ENCODE measurements at places on chromosomes 5 and 9.

DNA sequence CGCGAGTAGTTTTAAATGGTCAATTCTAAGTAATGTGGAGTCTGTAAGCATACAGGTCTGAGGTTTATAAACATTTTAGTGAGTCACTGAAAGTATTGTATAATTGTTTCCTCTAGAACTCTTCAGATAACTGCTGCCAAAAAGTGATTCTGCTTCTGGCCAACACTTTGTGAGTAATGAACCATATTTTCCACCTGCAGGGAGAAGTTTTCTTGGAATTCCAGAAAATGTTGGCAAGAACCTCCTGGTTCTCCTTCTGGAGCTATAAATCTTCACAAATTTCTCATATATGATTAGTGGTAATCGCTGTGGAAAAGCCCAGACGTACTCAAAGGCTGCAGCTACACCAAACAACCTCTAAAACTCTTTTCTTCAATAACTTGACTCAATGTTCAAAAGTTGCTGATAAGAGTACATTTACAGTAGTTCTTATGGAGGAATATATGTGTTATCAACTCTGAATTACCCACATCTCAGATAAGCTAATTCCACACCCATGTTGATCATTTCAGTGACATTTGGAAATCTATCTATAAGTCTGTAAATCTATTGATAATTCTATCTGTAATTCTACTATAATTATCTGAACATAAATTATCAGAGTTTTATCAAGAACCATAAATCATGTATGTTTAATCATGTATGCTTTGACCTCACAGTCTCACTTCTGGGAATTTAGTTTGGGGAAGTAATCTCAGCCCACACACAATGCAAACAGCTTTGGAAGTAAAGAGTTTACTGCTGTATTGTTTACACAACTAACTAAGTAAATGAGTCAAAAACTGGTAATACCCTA is 74.1 kb downstream of the FNBP1 start:
- no peak for DNase-seq

GRCh38 chr5:38666668-38667498 is 110.4 kb upstream of the LIFR start:
- DNase-seq = peak; percentile 6

GRCh38 chr5:157076558-157076957 is 17.6 kb upstream of the HAVCR1 start:
- DNase-seq = no peak

- DNase-seq = no peak
Measured at GRCh38 chr5:158140120-158140731, 281.3 kb upstream of the CLINT1 start.

- DNase-seq = no peak
Measured at GRCh38 chr5:90557871-90558270, 726 bp upstream of the ADGRV1 start.

GRCh38 chr9:69975681-69976080 is 68.0 kb upstream of the MAMDC2 start:
- no peak for DNase-seq

DNA sequence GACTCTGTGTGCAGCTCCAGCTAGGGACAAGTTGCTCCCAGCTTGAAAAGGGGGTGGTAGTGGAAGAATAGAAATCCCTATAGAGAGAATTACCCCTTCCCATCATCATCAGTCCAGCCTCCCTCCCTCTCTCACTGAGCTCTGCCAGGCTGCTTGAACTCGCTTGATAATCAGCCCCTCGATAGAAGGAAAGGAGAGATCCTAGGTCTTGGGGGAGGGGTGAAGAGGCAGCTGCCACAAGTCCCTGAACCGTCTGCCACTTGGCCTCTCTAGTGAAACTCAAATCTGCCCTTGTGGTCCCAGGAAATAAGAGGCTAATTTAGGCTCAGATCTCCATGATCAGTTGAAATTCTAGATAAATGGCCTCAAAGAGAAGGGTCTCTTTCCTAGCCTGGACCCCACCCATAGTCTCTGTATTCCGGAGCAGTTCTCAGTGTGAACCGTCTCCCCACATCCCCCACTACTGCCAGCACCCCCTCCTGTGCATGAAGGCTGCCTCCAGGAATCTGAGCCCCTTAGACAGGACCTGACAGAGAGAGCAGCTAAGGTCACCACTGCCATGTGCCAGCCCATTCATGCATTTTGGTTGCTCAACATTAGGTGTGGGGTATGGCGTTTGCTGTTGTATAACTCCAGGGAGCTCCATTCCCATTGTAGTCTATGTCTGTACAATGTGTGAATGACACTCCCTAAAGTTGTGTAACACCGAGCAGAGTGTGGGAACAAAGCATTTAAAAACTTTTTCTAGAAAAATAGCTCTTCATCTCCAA is 5.5 kb downstream of the DNAJB5 start:
- no peak for DNase-seq

DNA sequence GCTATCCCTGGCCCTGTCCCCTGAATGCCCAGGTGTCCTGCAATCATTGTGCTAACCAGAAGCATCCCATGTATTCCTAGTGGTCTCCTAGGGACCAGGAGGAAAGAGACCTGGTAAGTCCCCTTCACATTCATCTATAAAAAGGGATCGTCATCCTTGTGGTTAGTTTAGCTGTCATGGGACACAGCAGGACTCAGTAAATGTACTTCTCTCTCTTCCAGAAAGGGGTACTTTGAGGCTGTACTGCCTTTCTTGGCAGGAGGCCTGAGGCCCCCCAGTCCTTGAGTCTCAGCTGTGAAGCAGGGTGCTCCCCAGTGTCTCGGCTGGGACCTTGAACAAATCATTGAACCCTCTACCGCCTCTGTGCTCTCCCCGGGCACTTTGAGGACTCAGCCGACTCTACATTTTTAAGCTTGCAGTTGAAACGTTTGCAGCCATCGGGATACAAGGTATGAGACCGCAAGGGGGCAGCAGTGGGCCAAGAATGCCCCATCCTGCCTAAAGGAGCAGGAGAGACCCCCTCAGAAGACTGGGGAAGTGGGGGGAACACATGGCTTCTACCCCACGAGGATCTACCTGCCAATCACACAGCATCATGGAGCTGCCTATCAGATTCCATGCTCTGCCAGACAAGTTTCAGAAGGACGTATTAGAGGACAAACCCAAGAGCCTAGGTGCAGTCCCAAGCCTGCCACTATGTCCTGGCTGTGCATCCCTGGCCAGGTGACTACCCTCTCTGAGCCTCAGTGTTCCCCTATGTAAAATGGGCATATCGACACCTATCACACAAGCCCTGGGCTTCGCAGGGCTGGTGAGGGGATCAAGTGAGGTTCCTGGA is 2.4 kb upstream of the PHYKPL start:
- DNase-seq = peak; percentile 83

- peak; percentile 19 for DNase-seq
Measured at GRCh38 chr9:87337335-87338087, 160.2 kb upstream of the DAPK1 start.

- no peak for DNase-seq
Measured at GRCh38 chr5:137718611-137719010, 17.3 kb downstream of the KLHL3 start.

DNA sequence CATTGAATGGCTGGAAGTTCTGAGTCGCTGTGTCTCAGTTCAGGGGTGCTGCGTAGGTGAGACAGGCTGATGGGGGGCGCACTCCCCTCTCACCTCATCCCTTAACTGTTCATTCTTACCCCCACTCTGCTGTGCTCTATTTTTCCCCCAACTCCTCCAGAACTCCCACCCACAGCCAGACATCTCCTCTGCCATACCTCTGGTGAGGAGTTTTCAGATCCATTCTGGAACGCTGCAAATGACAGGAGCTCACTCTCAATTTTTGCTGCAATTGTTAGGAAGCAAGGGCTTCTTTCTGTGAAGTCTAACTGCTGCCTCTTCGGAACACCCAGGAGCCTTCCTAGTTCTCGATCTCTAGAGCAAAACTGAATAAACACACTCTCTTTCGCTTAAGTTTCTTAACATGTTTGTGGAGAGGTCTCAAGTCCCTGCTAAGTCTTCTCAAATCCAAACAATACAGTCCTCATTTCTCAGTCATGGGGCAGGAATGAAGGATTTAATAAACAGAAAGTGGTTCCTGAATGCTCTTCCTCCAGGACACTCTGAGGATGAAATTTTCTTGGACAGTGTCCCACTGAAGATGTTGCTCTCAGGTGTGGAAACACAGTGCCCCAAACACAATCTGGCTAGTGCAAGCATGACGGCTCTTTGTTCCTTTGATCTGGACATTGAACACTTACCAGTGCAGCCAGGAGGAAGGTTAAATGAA is 387.7 kb downstream of the KDM4C start:
- DNase-seq = no peak

- peak; percentile 46 for DNase-seq
Measured at GRCh38 chr9:97900738-97901565, 21.3 kb downstream of the TRMO start.

GRCh38 chr9:136051453-136051836 is 43.6 kb downstream of the NACC2 start:
- DNase-seq = no peak

- DNase-seq = no peak
Measured at GRCh38 chr9:33329979-33330378, 39.7 kb downstream of the NFX1 start.

DNA sequence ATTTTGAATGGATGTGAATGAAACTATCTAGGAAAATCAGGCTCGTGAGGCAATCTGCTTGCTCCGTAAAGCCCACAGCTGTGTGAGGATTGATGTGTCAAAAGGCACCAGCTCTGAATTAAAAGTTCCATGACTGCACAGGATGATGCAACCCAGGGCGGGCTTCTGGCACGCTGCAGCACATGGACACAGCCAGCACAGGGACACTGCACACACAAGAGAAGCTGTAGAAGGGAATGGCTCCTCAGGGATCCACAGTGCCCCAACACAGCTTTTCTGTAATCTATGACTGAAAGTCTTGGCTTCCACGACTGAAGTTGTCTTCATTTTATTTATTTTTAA is 151.0 kb downstream of the GCNT1 start:
- DNase-seq = peak; percentile 50

GRCh38 chr5:99639905-99640304 is 711.1 kb upstream of the CHD1 start:
- DNase-seq = no peak

DNA sequence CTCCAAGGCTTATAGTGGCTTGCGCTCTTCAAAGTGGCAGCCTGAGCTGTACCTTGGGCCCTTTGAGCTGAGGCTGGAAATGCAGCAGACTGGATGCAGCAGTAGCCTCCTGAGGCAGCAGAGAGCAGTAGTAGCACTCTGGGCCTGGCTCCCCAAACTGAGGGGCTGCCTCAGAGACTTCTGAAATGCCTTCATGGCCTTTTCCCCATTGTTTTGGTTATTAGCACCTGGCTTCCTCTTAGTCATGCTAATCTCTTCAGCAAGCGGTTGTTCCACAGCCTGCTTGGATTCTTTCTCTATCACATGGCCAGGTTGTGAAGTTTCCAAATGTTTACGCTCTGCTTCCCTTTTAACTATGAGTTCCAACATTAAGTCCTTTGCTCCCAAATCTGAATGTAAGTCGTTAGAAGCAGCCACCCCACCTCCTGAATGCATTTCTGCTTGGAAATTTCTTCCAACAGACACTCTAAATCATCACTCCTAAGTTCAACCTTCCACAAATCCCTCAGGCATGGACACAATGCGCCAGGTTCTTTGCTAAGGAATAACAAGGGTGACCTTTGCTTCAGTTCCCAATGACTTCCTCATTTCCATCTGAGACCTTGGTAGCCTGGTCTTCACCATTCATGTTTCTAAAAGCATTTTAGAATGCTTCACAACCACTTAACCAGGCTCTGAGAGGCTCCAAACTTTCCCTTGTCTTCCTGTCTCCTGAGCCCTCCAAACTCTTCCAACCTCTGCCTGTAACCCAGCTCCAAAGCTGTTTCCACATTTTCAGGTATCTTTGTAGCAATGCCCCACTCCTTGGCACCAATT is 145.8 kb downstream of the ZDHHC21 start:
- DNase-seq = no peak

GRCh38 chr5:64509828-64510227 is 4.0 kb downstream of the RGS7BP start:
- no peak for DNase-seq

DNA sequence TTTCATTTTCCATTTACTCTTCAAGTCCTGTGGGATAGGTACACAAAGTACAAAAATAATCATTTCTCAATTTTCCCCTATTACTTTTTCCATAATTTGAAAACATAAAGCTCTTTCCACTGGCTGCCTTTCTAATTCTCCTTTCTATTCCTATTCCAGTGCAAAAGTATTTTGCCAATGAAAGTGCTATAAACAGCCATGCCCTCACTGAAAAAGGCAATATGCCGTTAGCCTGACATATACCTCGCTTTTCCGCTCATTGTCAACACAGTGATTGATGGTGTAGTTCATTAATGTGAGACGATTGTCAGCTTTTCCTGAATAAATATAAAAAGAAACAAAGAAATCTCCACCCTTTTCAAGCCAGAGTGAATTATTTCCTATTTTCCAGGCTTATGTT is 97.5 kb downstream of the EBF1 start:
- DNase-seq = no peak
